Stimulated activated CD8-positive, alpha-beta memory T cell treated with anti-CD3 and anti-CD28 coated beads, Interleukin-7, amount 100 ng/mL, for 4 hours (primary cell): ENCODE measurements at places on chromosomes 1 and 21.

GRCh38 chr1:31937300-31938183, 626 bp downstream of the PTP4A2 start:
- peak; percentile 74 for DNase-seq

- no peak for DNase-seq
Observed at GRCh38 chr1:58597076-58597475, 20.0 kb upstream of the TACSTD2 start.

- DNase-seq = no peak
Observed at GRCh38 chr1:206814716-206815341, 42.5 kb upstream of the IL10 start.

GRCh38 chr21:14690886-14691285, 144.8 kb upstream of the SAMSN1 start:
- DNase-seq = no peak

- no peak for DNase-seq
Observed at GRCh38 chr1:85628791-85629531, 48.4 kb downstream of the CCN1 start.

GRCh38 chr1:59505596-59506028, 208.7 kb downstream of the FGGY start:
- DNase-seq = no peak

GRCh38 chr1:197553281-197553680, 222.0 kb downstream of the DENND1B start:
- DNase-seq = no peak
